Spinal cord (tissue), 10 donors: ENCODE measurements at places on chromosomes 1 and 21.

DNA sequence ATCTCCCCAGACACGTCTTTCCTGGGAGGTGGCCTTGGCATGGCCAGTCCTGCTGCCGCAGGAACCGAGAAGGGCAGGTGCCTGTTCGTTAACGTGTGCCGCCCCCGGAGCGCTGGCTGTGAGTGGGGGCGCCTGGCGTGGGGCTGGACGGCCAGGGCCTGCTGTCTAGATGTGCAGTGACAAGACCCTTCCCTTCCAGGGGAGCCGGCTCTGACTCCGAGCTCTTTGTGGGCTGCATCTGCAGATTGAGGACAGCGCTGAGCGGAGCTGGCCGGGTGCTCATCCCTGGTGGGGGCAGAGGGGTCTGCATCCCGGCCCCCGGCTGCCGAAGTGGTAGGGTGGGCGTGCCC, 13.0 kb downstream of the COL18A1 start:
- DNase-seq, result no peak

- DNase-seq, result peak; percentile 46
Measured at GRCh38 chr1:246753670-246754535, 29.7 kb downstream of the SCCPDH start.

DNA sequence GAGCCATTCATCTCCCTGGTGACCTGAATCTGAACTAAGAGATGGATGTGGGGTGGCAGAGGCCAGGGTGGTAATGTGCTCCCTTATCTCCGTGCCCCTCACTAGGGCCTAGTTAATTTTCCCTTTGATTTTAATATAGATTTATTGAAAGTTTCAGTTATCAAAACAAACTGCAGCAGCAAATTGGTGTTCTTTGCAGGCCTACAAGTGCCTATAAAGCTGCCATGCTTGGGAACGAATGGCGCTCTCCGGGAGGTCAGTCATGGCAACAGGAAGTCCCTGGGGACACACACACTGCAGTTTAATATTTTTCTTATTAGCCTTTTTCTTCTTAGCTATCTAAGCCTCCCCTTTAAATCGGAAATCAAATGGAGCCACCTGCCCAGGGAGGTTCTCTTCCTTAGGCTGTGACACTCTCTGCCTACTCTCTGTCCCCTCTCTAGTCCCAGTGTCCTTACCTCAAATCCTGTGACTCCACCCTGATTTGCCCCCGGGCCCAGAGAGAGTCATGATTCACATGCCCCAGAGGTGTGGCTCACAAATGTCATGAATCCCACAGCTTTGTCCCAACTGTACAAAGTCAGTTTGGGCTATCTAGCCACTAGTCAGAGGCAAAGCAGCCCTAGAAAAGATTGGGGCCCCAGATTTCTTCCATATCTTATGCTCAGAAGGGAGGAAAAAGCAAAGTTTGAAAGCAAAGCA, 4.3 kb upstream of the ERI3 start:
- DNase-seq, result no peak

DNA sequence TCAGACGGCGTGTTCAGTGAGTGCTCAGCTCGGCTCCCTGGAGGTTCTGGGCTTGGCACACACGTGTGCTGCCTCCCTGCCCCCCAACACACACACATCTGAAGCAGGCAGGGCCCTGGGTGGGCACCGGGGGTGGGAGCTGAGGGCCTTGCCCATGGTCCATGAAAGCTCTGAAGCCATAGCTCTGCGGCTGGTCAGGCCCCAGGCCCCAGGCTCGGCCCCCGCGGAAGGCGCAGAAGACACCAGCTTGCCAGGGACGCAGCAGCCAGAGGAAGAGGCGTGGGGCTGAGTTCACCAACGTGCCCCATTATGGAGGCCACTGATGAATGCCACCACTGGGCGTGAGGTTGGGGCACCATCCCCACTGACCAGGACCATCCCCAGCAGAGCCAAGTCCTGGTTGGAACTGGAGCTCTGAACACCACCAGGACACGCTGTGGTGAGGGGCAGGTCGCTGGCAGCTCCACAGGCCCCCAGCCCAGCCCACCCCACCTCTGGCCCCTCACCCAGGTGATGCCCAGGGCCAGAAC, 4.2 kb downstream of the AURKAIP1 start:
- no peak for DNase-seq

- DNase-seq, result no peak
Measured at GRCh38 chr1:108961752-108962486, 1.4 kb downstream of the CLCC1 start.

- DNase-seq, result no peak
Measured at GRCh38 chr21:31235671-31236450, 108.2 kb downstream of the TIAM1 start.

- no peak for DNase-seq
Measured at GRCh38 chr1:24536391-24536840, 19.5 kb upstream of the NCMAP start.

DNA sequence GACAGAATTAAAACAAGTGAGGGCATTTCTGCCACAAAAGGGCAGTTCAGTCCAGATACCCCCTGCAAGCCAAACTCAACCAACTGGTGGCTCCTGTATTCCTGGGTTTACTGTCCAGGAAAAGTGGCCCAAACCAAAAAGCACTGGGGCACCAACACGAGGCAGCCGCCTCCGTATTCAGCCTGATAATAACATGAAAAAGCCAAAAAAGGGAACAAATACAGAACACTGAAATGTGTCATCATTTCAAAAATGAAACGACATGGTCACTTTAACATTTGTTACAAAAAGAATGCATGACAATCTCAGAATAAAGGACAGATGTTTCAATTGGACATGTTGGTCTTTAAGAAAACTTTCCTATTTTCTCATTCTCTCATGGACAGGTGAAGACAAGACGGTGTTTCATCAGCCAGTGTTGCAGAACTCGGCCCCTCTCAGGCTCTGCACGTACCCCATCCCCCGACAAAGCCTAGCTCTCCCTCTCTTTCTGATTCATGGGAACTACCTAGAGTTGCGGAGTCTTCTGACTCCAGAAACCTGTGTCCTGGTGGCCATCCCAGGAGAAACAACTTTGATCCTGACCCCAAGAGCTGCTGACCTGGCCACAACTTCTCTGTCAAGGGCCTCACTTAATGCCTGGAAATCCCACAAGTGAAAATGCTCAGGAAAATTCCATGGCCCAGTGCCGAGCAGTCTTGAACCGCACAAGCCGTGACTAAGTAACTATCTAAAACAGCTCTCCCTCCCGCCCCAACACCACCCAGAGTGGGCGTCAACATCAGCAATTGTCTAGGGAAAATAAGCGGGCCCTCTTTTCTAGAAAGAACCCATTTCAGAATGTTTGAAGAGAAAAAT, 27.1 kb downstream of the ZBTB17 start:
- no peak for DNase-seq

DNA sequence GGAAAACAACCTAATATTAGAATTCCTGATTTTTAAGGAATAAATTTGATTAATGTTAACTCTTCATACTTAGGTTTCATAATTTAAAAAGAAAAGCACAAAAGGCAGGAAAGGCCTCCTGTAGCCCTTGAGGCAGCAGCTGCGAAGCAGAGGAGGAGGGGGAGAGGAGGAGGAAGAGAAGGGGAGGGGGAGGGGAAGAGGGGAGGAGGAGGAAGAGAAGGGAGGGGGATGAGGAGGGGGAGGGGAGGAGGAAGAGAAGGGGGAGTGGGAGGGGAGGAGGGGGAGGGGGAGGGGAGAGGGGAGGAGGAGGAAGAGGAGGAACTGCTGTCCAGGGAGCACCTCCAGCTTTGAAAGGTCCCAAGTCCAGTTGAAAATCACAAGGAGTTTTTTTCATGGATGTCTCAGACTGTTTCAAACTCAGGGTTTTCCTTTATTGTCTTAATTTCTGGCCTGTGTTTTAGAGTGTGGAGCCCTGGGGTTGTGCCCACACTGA, 35.1 kb upstream of the DIP2A start:
- no peak for DNase-seq

DNA sequence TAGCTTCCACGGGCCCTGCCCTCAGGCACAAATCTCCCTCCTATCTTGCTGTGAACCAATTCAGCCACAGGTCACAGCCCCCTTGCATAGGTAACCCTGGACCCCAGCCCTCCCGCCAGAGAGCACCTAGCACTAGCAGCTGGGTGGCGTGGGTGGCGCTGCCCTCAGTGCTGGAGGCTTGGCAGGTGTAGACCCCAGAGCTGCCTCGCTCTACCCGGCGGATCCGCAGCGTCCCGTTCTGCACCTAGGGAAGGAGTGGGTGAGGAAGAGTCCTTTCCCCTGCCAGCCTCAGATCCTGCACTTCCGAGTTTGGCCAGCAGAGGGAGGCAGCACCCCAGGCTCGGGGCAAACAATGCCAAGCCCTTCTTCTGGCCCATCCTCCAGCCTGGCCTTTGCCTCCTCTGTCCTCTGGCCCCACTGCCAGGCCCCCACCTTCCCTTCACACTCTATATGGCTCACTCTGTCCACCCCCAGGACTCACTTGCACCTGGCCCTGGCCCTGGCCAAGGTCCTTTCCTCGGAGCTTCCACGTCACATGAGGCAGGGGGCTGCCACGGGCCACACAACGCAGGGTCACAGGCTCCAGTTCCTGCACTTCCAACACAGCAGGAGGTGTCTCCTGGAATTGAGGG, 9.0 kb downstream of the IGSF9 start:
- peak; percentile 80 for DNase-seq

- no peak for DNase-seq
Measured at GRCh38 chr1:5798151-5798730, 194.0 kb downstream of the NPHP4 start.

DNA sequence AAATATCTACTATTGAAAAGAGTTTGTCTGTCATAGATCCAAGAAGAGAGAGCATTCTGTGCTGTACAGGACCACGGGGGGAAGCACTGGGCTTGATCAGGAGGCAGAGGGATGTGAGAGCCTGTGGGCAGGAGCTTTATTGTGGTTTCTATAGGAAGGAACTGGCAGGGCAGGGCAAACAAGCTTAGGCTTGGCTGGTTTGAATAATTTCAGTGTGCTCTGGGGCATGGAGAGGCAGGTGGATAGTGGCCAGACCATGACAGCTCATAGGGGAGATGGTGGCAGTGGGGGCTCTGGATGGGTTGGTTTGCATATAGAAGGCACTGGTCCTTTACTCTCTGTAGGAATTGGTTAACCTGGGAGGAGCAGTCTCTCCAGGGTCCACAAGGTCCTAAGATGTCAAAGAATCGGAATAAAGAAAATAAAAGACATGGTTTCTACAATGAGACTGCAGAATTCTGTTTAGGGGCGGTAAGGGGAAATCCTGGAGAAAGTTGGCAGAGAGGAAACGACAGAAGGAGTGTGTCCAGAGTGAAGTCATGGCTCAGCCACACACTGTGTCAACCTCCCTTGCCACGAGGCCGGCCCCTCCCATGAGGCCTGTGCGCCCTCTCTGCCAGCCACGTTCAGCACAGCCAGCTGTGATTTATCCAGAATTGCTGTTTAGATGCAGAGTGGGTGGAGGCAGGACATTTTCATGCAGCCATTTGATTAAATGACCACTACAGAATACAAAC, 81.7 kb upstream of the PGBD5 start:
- no peak for DNase-seq

GRCh38 chr1:92310185-92310597, 11.3 kb downstream of the RPAP2 start:
- peak; percentile 30 for DNase-seq

GRCh38 chr1:190244406-190244805, 233.3 kb downstream of the BRINP3 start:
- DNase-seq, result no peak

- no peak for DNase-seq
Measured at GRCh38 chr1:226371027-226371694, 36.7 kb downstream of the PARP1 start.

GRCh38 chr1:244231193-244231571, 180.1 kb downstream of the ZBTB18 start:
- no peak for DNase-seq

DNA sequence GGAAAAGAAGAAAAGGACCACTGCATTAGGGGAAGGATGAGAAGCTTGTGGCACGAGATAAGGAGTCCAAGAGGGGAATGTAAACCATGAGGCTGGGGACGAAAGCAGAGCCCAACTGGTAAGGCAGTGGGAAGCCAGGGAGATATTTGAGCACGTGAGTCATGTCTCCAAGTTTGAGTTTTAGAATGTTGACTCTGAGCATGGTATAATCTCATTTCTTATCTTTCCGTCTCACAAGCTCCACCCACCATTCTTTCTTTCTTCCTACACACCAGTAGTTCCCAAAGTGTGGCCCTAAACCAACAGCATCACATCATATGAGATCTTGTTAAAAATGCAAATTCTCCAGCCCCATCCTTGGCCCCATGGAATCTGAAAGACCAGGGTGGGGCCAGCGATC, 145.3 kb downstream of the PLPP3 start:
- no peak for DNase-seq

DNA sequence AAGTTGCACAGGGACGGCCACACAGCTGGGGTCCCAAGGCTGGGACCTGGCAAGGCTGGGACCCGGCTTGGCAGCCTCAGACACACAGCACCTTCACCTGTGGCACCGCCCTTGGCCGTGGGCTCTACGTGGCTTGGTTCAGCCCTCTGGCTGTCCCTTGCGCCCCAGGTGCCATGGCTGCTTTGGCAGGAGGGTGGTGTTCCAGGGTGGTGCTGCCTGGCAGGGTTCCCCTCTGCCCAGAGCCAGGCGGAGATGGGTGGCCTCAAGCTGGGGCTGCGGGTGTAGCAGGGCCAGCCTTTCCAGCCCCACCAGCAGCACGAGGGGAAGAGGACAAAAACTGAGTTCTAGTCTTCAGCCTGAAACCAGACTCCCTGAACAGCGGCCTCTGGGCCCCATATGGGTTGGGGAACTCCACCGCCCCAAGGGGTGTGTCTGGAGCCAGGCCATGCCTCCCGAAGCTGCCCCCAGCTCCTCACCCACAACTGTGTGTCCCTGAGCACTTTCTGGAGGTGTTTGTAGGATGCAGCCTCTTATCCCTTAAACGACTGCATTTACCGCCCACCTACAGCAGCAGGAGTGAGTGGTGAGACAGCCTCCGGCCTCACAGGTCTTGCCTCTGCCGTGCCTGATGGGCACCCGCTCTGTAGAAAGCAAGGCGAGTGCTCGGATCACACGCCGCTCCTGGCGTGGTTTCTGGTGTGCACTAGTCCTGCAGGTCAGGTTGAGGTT, 92.3 kb downstream of the PDE9A start:
- no peak for DNase-seq

GRCh38 chr1:70376196-70376595, 21.7 kb upstream of the ANKRD13C start:
- DNase-seq, result no peak

DNA sequence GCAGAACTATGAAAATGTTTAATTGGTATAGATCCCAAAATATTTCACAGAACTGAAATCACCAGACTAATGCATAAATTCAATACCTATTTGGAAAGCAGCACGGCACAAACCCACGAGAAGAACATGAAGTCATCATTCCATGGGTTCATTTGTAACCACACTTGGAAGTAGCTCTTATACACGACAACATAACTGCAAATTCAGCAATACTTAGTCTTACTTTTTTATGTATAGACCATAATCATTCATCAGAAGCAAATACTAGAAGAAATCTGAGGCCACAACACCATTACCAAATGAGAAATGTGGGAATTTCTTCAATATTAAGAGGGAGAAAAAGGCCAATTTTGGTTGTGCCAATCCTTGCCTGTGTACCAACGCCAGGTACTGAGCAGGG, 4.2 kb upstream of the UBE2G2 start:
- no peak for DNase-seq

DNA sequence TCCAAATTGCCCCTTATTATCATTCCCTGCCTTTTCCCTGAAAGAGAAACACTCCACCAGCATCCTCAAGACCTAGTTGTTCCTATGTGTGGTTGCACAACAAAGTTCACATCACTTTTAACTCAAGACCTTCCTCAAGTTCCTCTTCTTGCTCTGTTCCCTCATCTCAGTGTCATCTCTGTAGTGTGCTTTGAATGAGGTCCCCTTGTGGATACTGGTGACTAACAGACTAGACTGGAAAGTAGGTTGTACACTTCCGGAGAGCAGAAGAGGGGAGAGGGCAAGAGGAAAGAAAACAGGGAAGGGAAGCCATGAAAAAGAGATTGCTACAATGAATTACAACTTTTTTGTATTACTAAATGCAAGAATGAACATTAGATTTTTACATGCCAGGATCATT, 853.8 kb downstream of the USP25 start:
- no peak for DNase-seq
